Fibroblast of skin of left quadriceps (primary cell): ENCODE measurements at places on chromosomes 5 and 9.

DNA sequence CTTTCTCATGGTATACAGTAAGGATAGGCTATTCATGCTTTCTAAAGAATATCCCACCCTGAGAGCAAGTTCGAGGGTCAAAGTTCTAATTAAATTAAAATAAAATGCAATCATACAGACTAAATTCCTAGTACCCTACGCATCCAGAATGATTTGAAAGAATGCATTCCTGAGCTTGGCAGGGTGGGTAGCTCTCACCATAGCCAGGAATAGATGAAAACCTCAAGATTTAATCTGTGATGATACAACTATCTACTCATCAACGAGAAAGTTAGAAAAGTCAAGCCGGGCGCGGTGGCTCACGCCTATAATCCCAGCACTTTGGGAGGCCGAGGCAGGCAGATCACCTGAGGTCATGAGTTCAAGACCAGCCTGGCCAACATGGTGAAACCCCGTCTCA, 32.3 kb downstream of the SERINC5 start:
- no peak for DNase-seq

- DNase-seq, result no peak
Measured at GRCh38 chr5:129616517-129616916, 131.4 kb upstream of the MINAR2 start.

- DNase-seq, result no peak
Measured at GRCh38 chr9:29160763-29161353, 1587.6 kb upstream of the C9orf72 start.

DNA sequence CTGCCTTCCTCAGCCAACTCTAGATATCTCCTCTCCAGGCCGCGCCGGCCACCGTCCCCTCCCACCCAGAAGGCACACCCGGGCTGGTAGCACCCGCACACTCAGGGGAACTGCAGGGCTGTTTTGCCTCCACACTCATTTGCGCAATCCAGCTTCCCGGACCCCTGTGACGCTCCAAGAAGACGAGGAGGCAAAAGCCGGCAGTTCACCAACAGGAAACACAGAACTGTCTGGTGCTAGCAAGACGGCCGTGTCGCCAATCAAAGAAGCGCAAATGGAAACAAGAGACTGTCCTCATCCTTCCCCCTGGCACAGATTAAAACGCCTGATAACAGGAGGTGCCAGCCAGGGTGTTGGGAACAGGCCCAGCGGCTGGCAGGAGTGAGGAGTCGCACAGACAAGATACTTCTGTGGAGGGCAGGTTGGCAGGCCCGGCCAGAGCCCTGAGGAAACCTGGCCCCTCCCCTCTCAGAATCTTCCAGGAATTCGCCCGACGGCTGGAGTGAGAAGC, 7.8 kb downstream of the AGPAT2 start:
- no peak for DNase-seq

DNA sequence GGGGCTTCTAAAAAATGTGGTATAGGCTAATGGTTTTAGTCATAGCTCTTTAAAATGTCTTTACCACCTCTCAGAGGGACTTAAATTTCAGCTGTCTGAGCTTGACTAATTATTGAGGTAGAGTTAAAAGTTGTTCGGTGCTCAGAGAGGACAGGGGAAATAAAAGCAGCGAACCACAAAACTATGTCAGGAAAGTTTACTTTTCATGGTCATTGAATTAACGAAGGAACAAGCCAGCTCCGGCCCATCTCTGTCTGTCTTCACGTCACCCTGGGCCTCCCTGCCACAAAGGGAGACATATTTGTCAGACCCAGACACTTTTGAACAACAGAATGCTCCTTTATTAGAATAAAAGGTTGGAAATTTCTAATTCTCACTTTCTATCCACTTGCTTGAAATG, 98.8 kb upstream of the EFNA5 start:
- DNase-seq, result no peak

DNA sequence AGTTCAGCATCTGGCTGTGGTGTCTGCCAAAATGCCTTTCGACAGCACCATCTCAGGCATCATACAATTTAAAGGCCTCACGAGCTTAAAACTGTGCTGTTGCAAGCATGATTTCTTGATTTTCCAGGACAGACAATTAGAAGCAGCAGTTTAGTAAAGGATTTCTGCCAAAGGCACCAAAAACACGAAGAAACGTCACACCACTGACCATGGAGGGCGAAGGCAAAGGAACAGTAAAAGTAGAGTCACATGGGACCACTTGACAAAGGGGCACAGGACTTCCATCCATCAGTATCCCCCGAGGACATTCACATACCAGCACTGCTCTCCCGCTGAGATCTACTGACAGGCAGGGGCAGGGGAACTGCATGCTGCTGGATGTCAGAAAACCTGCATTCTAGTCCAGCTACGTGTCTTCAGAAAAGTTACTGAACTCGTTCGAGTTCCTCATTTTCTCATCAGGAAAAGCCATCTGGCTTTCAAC, 70.4 kb upstream of the FBXW11 start:
- peak; percentile 51 for DNase-seq

- no peak for DNase-seq
Measured at GRCh38 chr9:133437753-133438531, 15.8 kb downstream of the ADAMTS13 start.

DNA sequence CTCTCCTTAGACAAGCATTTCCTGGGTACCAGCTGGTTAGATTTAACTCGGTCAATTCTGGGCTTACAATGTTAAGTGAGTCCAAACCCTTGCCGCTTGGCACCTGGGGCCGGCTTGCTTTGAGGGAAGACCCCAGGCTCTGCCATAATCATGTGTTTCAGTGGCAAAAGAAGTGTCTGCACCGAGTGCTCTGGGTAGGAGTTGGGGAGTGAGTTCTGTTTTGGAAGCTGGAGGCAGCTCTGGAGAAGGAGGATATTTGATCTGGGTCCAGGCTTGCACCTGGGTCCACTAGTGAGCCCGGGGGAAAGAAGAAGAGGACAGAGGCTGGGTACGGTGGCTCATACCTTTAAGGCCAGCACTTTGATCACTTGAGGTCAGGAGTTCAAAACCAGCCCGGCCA, 8.4 kb upstream of the OLFM1 start:
- no peak for DNase-seq

- DNase-seq, result peak; percentile 26
Measured at GRCh38 chr9:84146893-84147710, 166.5 kb downstream of the RMI1 start.

GRCh38 chr5:171650597-171650996, 135.0 kb upstream of the SMIM23 start:
- DNase-seq, result no peak

- no peak for DNase-seq
Measured at GRCh38 chr9:4926239-4926638, 58.8 kb upstream of the JAK2 start.

DNA sequence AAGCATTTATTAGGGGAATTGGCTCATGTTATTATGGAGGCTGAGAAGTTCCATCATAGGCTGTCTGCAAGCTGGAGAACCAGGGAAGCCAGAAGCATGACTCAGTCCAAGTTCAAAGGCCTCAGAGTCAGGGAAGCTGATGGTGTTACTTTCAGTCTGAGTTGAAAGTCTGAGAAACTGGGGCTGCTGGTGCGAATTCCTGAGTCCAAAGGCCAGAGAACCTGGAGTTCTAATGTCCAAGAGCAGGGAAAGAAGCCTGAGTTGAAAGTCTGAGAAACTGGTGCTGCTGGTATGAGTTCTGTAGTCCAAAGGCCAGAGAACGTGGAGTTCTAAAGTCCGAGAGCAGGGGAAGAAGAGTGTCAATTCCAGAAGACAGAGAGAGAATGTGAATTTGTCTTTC, 641.1 kb downstream of the ISL1 start:
- no peak for DNase-seq

DNA sequence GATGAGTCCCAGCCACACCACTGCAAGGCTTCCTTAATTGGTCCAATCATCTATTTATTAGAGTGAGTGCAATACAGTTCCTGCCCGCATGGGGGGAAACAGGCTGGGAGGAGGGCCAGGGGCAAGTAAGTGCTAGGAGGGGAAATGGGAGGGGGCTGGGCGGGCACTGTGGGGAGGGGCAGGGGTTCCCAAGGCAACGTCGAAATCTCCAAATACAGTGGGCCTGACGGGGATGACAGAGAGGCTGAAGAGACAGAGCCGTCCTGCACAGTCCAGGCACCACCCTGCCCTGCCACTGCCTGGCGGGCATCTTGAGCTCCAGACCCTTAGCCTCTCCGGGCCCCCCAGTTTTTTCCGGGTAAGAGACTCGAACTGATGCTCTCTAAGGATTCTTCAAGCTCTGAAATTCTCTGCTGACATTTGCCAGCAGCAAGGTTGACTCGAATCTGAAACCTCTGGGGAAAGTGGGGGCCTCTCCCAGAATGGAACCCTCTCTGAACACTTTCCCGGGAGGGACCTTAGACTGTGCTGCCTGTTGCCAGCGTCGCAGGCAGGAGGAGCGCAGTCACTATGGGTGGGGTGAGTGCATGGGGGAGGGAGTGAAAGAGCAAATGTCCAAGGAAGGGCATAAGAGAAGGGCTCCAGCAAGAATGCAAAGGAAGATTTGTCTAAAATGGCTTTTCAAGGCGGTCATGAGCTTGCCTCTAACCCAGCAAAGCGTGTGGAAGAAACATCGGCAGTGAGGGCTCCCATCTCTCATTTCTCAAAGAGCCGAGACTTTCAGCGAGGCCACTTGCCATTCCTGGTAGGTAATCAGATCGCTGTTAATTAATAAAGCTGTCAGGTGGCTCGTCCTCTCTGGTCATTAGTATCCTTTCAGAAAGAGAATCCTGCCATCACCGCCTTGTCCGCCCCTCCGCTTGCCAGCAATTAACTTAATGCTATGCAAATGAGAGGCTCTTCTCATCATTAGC, 99.0 kb downstream of the GTF3C4 start:
- peak; percentile 36 for DNase-seq

GRCh38 chr5:116452774-116453368, 121.8 kb downstream of the SEMA6A start:
- no peak for DNase-seq

GRCh38 chr9:112348257-112349007, 15.0 kb upstream of the PTBP3 start:
- no peak for DNase-seq

DNA sequence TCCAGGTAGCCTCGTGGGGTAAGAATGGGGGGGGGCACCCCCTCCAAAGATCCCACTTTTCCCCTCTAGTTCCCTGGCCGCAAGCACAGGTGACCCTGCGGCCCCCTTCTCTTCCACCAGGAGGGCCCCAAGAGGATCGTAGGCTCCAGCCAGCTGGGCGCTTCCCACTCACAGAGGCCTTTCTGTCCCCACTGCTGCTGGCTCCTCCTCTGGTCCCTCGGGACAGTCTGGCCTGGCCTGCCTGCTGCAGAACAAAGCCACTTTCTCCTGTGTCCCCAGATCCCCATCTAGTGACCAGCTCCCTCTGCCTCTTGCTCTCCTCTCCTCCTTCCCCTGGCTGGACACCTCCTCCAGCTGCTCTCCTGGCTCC, 534 bp upstream of the SAPCD2 start:
- DNase-seq, result no peak

GRCh38 chr5:57007344-57007743, 55.4 kb upstream of the MIER3 start:
- no peak for DNase-seq

DNA sequence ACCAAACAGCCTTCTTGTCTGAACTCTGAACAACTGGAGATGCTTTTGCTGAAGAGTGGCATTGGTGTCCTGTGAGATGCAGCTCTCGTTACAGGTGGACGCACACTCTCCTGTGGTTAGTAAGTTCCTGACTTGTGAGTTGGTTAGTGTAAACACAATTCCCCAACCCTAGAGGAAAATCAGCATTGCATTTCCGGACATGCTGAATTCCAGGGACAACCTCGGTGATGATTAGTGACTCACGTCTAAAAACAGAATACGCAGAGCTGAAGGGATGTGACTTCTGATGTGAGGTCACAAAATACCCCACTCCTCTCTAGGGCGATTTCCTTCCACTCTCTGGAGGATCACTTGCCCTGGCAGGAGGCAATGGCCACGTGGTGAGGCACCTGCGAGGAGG, 5.0 kb downstream of the OR2V2 start:
- no peak for DNase-seq

DNA sequence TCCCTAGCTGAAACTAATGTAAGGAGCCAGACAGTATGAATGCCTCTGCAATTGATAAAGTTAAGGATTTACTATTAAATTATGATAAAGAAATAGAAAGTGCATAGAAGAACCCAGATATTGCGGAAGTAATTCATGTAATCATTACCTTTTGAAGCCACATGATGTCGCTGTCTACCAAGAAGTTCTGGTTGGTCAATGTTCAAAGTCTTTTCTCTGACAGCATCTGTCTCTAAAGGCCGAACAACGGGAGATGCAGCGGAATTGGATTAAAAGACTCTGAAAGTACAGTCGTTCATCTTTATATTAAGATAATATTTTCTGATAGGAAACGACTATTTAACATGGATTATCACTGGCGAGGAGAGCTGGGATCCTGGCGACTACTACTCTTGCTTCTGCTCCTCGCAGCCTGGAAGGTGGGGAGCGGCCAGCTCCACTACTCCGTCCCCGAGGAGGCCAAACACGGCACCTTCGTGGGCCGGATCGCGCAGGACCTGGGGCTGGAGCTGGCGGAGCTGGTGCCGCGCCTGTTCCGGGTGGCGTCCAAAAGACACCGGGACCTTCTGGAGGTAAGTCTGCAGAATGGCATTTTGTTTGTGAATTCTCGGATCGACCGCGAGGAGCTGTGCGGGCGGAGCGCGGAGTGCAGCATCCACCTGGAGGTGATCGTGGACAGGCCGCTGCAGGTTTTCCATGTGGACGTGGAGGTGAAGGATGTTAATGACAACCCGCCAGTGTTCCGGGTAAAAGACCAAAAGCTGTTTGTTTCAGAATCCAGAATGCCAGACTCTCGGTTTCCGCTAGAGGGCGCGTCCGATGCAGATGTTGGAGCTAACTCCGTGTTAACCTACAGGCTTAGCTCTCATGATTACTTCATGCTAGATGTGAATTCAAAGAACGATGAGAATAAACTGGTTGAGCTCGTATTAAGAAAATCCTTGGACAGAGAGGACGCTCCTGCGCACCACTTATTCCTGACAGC, at the start of gene PCDHA8:
Gene PCDHA8 (plus strand): TSS at position 210 of the 985 bp plus-strand sequence. CDS start 135 bp downstream, at position 345.
- DNase-seq, result no peak

DNA sequence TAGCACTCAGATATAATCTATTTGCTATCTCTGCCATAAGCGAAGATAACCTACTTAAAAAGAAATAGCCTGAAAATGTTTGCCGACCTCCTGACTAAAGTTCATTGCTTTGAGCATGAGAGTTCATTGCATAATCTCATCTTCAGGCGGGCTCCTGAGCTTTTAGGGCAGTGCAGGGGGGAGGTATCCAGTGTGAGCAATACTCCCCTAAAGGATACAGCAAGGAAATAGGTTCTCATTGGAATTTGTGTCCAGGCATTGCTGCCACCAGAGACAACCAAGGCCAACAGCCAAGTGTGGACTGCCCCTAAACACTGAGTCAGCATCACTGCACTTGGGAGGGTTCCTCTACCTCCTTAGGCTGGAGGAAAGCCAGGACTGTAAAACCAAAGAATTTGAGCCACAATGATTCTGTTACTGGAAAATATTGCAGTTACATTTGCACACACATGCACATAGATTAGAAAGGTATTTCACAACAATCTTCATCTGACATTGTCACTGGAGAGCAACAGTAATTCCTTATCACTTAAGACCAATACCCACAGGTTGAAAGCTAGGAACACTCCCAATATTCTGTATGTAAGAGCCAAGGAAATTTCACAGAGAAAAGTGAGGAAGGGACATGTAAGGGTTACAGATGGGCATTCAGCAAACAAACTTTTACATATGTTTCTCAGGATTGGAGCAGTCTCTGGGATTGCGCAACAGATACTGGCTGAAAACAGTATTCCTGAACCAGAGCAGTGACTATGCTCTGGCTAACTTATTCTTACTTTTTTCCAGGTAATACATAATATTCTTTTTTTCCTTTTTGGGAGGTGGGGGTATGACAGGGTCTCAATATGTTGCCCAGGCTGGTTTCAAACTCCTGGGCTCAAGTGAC, 98.6 kb upstream of the TLE1 start:
- DNase-seq, result peak; percentile 93

GRCh38 chr5:139708877-139709581, 60.9 kb downstream of the CXXC5 start:
- DNase-seq, result no peak
